ENCODE measurements at places on chromosomes 1 and 21.

- no peak for DNase-seq
Measured at GRCh38 chr1:20429296-20429695, 56.7 kb downstream of the CAMK2N1 start.

DNA sequence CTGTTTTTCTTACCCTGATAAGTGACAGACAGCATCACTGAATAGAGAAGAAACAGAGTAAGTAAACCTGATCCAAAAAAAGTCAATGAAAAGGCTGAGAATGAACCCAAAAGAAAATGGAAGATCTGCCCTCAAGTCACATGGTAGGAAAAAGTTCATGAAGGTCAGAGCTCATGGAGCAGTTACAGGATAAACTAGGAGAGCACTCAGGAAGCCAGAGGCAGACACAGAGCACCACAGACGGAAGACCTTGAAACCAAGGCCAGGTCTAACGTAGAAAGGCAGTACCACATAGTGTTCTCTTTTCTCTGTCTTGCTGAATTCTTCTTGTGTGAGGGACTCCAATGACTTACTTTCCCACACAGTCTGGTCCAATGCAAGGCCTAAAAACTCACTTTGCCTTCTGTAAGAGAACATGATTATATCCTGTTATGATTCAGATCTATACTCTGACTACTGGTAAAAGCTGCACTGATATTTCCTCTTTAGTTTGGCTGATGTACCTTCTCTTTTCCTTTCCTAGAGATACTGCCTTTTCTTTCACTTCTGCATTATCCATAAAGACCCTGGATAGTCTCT, 40.8 kb downstream of the RTCA start:
- no peak for DNase-seq

DNA sequence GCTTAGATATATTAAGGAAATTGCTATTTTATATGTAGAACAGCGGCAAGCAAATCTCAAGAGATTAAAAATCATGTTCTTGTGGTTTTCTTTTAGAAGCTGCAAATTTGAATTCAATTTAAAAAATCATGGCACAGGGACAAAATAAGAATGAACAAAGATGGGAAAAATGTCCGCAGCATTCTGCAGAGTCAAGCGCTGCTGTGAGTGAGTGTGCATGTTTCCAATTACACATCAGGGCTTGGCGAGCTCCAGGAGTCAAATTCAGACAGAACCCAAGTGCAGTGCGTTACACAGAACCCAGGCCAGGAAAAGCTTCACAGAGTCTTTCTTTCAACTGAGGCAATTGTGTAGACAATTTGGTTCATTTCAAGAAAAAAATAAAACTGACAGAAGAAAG, 33.3 kb upstream of the ERG start:
- DNase-seq, result no peak

DNA sequence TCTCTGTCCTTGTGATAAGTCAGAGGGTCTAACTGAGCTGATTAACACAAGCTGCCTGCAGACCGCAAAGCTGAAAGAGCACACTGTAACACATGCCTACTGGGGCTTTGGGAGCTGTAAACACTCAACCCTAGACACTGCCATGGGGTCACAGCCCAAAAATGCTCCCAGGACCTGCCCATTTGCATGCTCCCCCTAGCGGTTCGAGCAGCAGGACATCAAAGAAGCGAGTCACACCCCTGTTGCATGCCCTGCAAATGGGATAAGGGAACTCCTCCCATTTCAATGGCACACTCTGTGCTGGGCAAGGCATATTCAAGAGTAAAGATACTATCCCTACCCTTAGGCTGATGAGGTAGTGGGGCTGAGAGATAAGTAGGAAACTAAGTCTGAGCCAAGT, 22.8 kb downstream of the LCE3E start:
- no peak for DNase-seq

GRCh38 chr1:180252638-180253536, 22.8 kb downstream of the LHX4 start:
- peak; percentile 69 for DNase-seq

Measured in CD4-positive, alpha-beta T cell treated with Interleukin-1 beta for 1 hour (primary cell).